ENCODE measurements at places on chromosomes 3 and 15.

- DNase-seq, result peak; percentile 88
These were observed 79.2 kb downstream of the ABI3BP start for GRCh38 chr3:100913870-100914648.

DNA sequence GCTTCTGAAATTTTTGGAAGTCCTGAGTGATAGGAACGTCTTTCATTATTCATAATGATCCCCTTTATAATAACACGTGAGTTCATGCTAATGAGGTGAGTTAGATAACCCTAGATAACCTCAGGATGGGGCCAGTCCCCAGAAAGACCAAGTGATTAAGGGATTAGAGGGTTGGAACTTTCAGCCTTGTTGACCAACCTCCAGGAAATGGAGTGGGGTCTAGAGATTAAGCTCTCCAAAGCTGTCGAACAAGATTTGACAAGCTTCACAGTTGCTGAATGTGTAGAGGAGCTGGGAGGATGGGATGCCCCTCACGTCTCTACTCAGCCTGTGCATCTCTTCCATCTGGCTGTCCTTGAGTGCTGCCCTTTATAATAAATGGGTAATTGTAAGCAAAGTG lies 107.1 kb downstream of the ZMAT3 start:
- no peak for DNase-seq

DNA sequence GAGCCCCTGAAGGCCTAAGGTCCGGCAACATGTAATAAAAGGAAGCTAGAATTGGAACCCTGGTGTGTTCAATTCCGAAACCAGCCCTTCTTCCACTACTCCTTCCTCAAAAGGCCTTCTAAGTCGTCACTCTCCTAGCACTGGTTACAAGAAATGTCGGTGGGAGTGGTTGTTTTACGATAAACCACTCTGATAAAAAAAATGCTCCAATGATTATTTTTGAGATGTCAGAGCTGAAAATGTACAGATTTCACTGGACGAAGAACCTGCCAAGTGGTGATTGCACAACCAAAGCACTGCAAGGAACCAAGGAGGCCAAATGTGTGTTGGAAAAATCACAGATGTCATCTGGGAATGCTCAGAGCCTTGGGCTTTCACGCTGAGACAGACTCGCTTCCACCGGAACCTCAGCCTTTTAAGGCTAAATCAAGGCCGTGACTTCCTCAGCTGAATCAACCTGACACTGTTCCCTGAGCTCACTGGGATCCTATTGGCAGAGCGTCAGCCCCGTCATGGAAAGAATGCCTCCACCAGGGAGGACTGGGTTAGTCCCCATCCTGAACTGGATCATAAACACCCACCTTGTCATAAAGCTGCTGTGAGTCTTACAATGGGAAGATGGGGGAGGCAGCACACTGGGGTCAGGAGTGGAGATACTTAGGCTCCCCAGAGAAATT lies 108.1 kb upstream of the THBS1 start:
- no peak for DNase-seq

DNA sequence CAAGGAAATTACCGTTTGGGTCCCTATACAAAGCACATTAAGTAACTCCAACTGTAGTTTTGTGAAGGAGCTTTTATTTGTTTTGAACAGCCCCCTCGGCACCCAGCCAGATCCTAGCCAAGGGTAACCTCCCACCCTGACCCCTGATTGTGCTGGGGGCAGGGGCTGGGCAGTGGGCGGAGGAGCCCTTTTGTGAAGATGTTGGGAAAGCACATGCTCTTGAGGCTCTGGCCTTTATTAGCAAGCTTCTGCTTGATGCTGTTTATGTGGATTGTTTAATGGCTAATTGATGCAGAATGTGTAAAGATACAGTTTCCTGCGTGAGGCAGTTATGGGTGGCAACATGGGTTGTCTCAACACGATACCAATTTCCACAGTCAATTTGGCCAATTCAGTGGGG lies 136.5 kb downstream of the MAP2K5 start:
- no peak for DNase-seq

DNA sequence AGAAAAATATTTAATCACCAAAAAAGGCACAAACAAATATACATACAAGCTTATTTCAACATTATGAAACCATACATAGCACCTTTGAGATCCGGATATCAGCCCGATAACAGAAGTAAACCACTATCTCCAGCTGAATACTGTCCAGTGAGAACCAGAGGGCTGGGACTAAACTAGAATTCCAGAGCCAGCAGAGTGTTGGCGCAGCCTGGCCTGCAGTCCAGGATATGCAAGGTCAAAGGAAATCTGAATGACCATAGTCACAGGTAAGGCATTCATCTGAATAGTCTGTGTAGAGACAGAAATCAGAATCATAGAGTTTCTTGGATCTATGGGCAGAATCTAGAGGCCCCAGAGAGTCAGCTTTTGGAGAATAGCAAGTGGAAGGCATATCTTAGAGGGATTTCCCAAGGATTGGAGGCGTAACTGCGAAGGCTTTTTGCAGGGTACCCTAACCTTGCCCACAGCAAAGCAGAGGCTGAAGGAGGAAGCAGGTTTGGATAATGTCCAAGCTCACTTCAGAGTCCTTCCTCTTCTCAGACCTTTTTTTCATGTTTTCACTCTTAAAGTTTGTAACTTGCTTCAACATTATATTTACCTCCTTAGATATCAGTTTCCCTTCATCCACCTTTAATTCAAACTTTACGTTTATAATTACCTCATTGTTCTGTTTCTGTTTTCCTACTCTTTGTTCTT lies 32.5 kb upstream of the TP63 start:
- DNase-seq, result no peak

- DNase-seq, result no peak
These were observed 382.3 kb upstream of the SEMA6D start for GRCh38 chr15:47334805-47335535.

DNA sequence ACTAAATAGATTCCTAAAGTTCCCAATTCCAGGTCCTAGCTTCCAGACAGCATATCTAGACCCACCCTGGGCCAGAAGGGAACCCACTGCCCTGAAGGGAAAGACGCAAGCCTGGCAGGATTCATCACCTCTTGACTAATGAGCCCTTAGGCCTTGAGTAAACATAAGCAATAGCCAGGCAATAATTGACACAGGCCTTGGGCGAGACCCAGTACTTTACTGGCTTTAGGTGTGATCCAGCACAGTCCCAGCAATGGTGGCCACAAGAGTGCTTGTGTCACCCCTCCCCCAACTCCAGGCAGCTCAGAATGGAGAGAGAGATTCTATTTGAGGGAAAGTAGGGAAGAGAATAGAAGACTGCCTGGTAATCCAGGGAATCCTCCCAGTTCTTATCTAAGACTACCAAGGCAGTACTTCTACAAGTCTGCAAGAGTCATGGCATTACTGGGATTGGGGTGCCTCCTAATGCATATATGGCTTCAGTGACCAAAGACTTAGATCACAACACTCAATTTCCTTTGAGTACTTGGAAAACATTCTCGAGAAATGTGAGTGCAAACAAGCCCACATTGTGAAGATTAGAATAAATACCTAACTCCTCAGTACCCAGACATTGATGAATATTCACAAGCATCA lies 30.4 kb upstream of the WWTR1 start:
- DNase-seq, result no peak

- no peak for DNase-seq
These were observed 71.6 kb downstream of the LRTM1 start for GRCh38 chr3:54856271-54856670.

DNA sequence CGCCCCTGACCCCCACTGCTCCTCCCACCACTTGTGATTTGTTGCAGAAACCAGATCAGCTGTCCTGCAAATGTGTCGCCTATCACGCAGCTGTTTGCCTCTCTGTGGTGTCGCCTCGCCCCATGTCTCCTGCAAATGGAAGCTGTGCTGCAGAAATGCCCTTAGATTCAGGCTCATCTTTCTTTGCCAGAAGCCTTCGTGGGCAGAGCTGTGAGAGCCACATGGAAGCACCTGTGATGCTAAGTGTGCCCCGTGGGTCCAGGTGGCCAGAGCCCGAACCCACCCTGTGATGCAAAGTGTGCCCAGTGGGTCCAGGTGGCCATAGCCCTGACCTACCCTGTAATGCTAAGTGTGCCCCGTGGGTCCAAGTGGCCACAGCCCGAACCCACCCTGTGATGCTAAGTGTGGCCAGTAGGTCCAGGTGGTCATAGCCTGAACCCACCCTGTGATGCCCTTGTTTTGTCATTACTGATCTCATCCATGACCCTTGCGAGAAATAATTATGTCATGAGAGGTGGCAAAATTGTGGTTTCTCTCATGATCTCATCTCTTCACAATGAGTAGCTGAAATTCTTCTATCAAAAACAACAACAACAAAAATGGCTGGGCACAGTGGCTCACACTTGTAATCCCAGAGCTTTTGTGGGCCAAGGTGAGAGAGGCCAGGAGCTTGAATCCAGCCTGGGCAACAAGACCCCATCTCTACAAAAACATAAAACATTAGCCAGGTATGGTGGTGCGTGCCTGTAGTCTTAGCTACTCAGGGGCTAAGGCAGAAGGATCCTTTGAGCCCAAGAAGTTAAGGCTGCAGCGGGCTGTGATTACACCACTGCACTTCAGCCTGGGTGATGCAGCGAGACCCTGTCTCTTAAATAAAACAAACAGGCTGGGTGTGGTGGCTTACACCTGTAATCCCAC lies 187.4 kb downstream of the GOLGA6L6 start:
- DNase-seq, result no peak

- DNase-seq, result peak; percentile 89
These were observed 339.0 kb upstream of the PROK2 start for GRCh38 chr3:72123908-72124441.

- peak; percentile 70 for DNase-seq
These were observed 601.4 kb downstream of the CADM2 start for GRCh38 chr3:85560088-85560785.

DNA sequence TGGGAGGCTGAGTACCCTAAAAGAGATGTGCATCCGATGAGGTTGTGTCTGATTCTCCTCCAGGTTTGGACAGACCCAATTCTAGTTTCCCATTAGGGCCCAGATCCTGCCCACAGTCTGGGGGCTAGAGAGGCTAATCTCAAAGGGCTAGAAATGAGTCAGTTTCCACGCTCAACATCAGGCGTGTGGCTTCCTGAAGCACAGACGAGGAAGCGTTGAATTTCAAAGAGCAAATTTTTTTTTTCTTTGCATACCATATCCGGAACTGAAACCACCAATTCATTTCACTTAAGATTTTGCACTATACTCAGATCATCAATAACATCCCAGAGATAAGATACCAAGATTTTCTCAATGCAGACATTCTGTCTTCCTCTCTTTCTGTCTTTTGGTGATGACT lies 173.8 kb upstream of the BCL6 start:
- no peak for DNase-seq
